ENCODE measurements at places on chromosomes 3 and 15. TPM values are rescaled to one million over a fixed set of nuclear protein-coding genes. Genes with fewer than 3 reads are reported as not detected.

GRCh38 chr3:51242939-51243338 lies 142.2 kb upstream of the MANF start:
- DNase-seq = no peak

GRCh38 chr15:96801576-96802150 lies 471.2 kb downstream of the NR2F2 start:
- peak; percentile 63 for DNase-seq

DNA sequence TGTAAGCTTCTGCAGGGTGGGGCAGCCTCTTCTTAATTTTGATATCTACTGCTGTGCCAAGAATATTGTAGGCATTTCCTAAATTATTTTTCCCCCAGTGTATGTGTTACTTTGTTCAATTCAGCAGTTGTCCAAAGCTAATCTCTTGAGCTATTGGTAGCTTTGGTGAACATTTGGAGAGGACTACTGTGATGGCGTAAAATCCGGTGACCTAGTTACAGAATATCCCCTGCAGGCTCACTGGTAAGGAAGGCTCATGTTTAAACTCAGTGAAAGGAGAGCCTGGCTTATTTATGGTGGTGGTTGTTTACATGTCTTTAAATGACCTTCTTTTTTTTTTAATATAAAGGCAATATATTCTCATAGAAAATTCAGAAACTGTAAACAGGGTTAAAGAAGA lies 105.6 kb downstream of the LPP start:
- no peak for DNase-seq

- DNase-seq = no peak
These were observed 12.3 kb upstream of the PGPEP1L start for GRCh38 chr15:99019558-99020540.

- DNase-seq = no peak
These were observed 133.7 kb upstream of the ALCAM start for GRCh38 chr3:105233010-105233409.

DNA sequence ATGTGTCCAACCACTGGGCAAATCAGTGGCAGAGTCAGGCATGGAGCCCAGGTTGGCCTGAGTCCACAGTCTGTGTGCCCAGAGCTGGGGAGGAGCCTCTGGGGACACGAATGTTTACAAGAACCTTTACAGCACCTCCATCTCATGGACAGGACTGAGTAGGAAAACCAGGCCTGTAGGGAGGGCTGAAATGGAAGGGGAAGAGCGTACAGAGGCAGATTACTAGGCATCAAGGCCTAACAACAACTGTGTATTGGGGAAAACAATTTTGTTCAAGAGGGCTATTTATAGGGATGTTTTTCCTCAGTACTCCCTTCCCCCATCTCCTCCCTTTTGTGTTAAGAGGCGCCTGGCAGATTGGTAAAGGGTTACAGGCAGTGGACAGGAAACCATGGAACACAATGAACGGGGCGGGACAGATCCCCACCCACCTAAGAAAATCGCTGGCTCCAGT lies 15.1 kb upstream of the ARHGAP31 start:
- DNase-seq = no peak

- DNase-seq = no peak
These were observed 763.9 kb upstream of the GOLIM4 start for GRCh38 chr3:168859574-168859973.

GRCh38 chr3:151743855-151744254 lies 10.1 kb downstream of the AADACL2 start:
- peak; percentile 58 for DNase-seq

- DNase-seq = peak; percentile 88
These were observed 134.4 kb downstream of the TMCO5A start for GRCh38 chr15:38068626-38069391.

DNA sequence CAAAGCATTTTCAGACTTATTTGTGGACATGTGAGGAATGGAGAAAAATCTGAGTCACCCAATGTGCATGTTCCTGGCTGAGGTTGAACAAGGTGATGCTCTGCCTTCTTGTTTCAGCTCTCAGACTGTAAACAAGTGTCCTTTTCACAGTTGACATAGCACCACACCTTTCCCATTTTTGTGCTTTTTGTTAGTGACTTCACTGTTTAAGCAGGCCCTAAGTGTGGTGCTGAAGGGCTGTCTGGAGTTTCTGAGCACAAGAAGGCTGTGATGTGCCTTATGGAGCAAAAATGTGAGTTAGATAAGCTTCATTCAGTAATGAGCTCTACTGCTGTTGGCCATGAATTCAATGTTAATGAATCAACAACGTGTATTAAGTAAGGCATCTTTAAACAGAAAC lies 20.4 kb downstream of the ABI3BP start:
- no peak for DNase-seq

ZNF619 gene
- 8.0 TPM for total RNA-seq

MOBP gene
- total RNA-seq = 0.14 TPM

SLC51A gene
- 1.1 TPM for total RNA-seq

CLN6 gene
- total RNA-seq = 13.9 TPM
